ENCODE measurements at places on chromosomes 3 and 15.

DNA sequence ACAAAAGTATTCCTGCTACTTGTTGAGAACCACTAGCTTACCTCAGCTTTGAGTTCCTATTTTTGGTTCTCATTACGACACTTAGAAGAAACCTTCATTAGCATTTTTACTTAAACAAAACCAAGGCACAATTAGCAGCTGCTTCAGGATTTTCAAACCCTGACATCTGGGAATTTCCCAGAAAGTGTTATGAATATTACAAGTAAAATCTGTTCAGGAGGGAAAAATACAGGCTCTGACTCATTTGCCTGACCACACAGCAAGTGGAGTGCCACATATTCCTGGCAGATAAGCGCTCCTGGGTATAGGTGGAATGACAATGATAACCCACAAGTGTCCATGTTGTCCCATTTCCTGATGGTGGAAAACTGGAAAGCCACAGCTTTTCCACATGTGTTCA, 10.3 kb upstream of the RFTN1 start:
- no peaks in the 10 kb centered on the region for H3K27me3 ChIP-seq
- no peak overlapping the region for H3K27ac ChIP-seq
- peaks cover 11% of the 10 kb centered on the region for H3K4me1 ChIP-seq
- no peaks in the 10 kb centered on the region for H3K36me3 ChIP-seq

DNA sequence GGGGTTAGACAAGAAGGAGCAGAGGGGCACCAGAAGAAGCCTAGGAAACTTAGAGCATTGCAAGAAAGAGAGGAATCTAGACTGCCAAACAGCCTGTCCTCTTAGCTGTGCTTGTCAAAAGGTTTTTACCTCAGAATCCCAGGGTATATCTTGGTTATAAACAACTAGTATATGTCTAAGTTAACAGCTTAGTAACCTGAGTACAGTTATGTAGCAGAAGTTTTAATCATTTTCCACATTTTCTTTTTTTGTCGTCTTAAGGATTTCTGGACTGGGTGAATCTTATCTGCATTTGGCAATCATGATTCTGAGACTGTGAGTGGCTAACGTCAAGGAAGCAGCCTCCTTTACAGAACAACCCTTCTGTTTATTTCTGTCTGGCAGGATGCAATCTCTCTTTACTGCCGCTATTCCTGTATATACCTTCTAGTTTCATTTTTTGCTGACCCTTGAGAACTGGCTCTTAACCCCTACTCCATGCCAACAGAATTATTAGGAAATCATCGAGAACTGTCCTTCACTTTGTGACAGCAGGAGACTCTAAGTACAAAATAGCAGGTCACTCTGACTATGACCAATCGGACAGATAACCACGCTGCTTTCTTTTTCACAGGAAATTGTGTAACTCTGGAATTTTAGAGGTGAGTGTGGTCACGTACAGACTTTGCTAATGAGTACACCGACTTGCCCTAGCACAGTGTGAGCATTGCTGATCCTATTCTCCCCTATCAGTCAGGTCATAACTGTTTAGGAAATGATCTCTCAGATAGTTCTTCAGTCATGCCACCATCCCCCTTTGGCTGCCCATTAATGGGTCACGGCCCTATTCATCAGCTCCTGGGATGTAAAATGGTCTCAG, 3.3 kb upstream of the CP start:
- no peak for DNase-seq
- H3K27ac ChIP-seq, result peak overlapping the region; percentile 58
- H3K27me3 ChIP-seq, result no peaks in the 10 kb centered on the region
- peaks cover 3% of the 10 kb centered on the region for H3K4me1 ChIP-seq
- peak overlapping the region; percentile 27 for H3K4me3 ChIP-seq
- H3K36me3 ChIP-seq, result no peaks in the 10 kb centered on the region

DNA sequence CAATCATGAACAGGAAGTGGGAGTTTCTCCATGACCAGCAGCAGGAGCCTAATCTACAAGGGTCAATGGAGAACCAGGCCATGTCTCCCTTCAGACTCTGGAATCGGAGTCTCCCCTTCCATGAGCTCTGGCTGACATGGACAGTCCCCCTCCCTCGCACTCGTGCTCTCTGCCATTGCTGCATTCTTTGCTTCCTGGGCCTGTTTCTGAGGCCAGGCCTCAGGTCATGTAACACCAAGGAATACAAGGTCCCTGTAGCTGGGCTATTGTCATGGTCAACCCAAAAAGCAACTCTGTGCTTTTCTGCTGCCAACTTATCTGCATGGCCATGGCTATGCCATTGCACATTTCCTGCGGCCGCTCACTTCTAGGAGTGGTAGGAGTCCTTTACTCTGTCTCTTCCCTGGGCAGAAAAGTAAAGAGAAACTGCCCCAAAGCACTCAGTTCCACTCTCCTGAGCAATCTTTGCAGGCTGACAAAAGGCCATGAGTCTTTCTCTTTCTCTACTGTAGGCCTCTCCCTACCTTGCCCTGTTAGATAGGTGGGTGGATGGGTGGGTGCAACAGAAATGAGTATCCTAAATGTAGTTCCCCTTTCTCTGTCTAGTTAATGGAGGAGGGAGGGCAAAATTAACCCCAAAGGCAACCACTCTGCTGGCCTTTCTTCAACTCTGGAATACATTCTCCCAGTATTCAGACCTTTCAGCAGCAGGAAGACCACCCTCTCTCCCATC, 40.8 kb upstream of the PROK2 start:
- H3K36me3 ChIP-seq, result no peaks in the 10 kb centered on the region
- H3K4me3 ChIP-seq, result no peak overlapping the region
- no peak overlapping the region for H3K27ac ChIP-seq
- no peaks in the 10 kb centered on the region for H3K4me1 ChIP-seq

- no peak for DNase-seq
- no peaks in the 10 kb centered on the region for H3K4me1 ChIP-seq
- H3K4me3 ChIP-seq, result no peak overlapping the region
- H3K27ac ChIP-seq, result peak overlapping the region; percentile 16
Measured at GRCh38 chr3:114651555-114651954, 357.7 kb downstream of the TIGIT start.

DNA sequence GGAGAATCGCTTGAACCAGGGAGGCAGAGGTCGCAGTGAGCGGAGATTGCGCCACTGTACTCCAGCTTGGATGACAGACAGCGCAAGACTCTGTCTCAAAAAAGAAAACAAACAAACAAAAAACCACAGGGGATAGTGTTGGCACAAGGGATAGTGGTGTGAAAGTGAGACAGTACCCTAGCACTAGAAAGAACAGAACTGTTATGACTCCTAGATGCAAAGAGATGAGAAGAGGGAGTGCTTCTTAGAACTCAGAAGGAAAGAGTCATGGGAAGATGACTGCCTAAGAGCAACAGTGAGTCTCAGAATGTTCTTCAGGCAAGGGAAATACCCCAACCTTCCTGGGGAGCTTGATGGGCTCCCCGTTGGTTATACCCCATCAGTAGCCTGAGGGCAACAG, 17.8 kb upstream of the ZNF770 start:
- no peak for DNase-seq
- H3K36me3 ChIP-seq, result no peaks in the 10 kb centered on the region
- no peak overlapping the region for H3K4me3 ChIP-seq
- H3K27me3 ChIP-seq, result no peaks in the 10 kb centered on the region
- no peak overlapping the region for H3K27ac ChIP-seq
- H3K4me1 ChIP-seq, result no peaks in the 10 kb centered on the region

GRCh38 chr3:11724615-11725339, 81.1 kb upstream of the VGLL4 start:
- no peak overlapping the region for H3K27ac ChIP-seq
- no peaks in the 10 kb centered on the region for H3K27me3 ChIP-seq
- no peaks in the 10 kb centered on the region for H3K36me3 ChIP-seq
- H3K4me1 ChIP-seq, result peaks cover 8% of the 10 kb centered on the region
- DNase-seq, result no peak

- H3K27me3 ChIP-seq, result no peaks in the 10 kb centered on the region
- no peaks in the 10 kb centered on the region for H3K36me3 ChIP-seq
- H3K4me1 ChIP-seq, result no peaks in the 10 kb centered on the region
- no peak overlapping the region for H3K4me3 ChIP-seq
- no peak for DNase-seq
Measured at GRCh38 chr3:181969925-181970324, 258.2 kb downstream of the SOX2 start.

GRCh38 chr15:82003916-82004315, 41.9 kb downstream of the MEX3B start:
- no peaks in the 10 kb centered on the region for H3K4me1 ChIP-seq
- H3K27ac ChIP-seq, result no peak overlapping the region
- no peak for DNase-seq
- H3K36me3 ChIP-seq, result no peaks in the 10 kb centered on the region

DNA sequence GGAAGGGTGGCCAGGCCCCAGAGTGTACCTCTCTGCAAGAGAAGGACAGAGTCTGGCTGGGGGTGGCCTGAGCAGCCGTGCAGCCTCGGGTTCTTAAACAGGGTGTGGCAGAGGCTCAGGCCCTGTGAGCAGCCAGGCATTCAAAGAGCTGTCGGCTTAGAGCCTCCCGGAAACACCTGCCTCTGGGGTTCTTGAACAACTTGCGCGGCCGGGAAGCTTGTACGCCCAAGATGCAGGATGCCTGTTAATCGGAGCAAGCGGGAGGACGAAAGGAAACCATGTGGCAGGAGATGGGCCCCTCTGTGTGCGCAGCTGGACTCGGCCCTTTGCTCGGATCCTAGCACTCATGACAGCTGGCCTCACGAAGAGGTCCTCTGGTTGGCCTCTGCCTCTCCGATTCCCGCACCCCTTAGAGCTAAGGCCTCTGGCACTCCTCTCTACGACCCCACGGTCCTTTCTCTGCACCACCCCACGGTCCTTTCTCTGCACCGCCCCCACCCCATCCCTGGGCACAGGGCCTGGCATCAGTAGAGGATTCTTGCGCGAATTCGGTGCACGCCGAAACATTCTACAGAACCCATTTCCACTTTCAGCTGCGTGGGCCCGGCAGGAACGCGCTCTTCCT, 23.9 kb upstream of the TXNRD3 start:
- no peak overlapping the region for H3K4me3 ChIP-seq
- no peaks in the 10 kb centered on the region for H3K27me3 ChIP-seq
- no peaks in the 10 kb centered on the region for H3K36me3 ChIP-seq
- no peaks in the 10 kb centered on the region for H3K4me1 ChIP-seq
- H3K27ac ChIP-seq, result no peak overlapping the region

DNA sequence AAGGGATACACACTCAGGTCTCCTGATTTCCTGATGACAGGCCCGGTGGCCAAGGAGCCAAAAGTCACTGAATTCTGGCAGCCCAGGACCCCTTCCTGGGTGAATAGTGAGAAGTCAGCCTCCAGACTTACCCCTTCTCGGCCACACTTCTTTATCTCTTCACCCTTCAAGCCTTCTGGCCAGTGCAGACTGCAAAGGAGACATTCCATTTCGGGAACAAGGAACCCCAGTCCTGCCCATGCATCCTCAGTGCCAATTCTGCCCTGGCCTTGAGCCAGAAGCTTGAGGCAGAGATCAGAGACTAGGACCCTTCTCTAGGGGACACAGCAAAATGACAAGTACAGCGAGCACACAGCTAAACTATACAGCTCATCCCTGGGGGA, 28.8 kb downstream of the GRAMD2A start:
- no peak for DNase-seq
- H3K4me3 ChIP-seq, result no peak overlapping the region
- H3K27me3 ChIP-seq, result no peaks in the 10 kb centered on the region
- H3K36me3 ChIP-seq, result no peaks in the 10 kb centered on the region
- H3K27ac ChIP-seq, result no peak overlapping the region

DNA sequence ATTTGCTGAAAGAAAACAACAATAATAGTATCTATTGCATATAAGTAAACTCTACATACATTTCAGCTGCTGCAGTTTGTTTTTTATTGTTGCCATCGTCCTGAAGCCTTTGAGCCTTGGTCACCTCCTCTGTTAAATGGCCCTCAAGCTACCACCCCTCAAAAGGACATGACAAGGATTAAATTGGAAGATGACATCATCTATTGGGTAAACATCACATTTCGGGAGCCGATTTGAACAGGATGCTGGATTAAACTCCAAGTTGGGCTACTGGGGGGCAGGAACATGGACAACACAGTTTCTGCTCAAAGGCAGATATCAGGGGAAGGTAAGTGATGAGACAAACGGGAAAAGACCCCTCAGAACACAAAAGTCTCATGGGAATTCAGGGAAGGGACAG, 92.3 kb upstream of the ATP2B2 start:
- no peaks in the 10 kb centered on the region for H3K27me3 ChIP-seq
- H3K4me3 ChIP-seq, result no peak overlapping the region
- H3K4me1 ChIP-seq, result no peaks in the 10 kb centered on the region
- DNase-seq, result no peak

DNA sequence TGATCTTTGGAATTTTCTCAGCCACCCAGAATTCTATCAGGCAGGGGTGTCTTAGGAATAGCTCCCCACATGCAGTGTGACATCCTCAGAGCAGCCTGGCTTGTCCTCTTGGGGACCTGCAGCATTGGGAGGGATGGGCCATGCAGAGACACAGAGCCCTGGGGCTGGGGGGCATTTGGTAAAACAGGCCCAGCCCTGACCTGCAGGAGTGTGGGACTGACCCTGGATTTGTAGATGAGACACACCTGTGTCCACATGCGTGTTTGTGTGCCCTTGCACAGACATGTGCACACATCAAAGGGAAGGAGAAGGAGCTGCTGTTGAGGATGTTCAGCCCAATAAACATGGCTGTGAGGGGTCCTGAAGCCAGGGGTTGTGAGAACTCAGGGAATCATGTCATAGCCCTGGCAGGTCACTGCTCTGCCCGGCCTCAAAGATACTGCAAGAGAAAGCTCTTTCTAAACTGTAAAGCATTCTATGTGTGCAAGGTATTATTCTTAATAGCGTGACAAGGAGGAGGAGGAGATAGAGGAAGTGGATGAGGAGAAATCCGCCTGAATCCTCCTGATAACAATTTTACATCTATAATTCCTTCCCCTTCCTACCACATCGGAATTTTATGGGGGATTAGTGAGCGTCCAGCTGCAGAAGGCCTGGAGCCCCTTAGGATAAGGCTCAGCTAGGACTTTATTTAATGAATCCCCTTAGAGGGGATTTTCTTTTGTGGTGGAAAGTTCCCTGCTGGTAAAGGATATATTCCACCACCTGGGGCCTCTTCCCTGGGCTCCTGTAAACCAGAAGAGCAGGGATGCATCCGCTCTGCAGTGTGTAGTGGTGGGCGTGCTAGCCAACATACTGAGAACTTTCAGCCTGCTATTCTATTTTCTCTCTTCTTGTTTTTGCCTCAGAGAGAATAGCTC, 245.5 kb downstream of the EPHB1 start:
- DNase-seq, result no peak
- no peaks in the 10 kb centered on the region for H3K36me3 ChIP-seq
- no peaks in the 10 kb centered on the region for H3K27me3 ChIP-seq
- no peaks in the 10 kb centered on the region for H3K4me1 ChIP-seq
- no peak overlapping the region for H3K27ac ChIP-seq

- no peak overlapping the region for H3K27ac ChIP-seq
- H3K36me3 ChIP-seq, result no peaks in the 10 kb centered on the region
- no peak overlapping the region for H3K4me3 ChIP-seq
- DNase-seq, result no peak
Measured at GRCh38 chr3:179015551-179016020, 56.0 kb downstream of the ZMAT3 start.

GRCh38 chr3:136336329-136337100, 86.4 kb downstream of the PCCB start:
- no peak overlapping the region for H3K4me3 ChIP-seq
- no peak overlapping the region for H3K27ac ChIP-seq
- H3K27me3 ChIP-seq, result no peaks in the 10 kb centered on the region
- H3K4me1 ChIP-seq, result no peaks in the 10 kb centered on the region

GRCh38 chr3:13025778-13026518, 47.3 kb downstream of the IQSEC1 start:
- peaks cover 24% of the 10 kb centered on the region for H3K4me1 ChIP-seq
- no peak overlapping the region for H3K27ac ChIP-seq
- no peak overlapping the region for H3K4me3 ChIP-seq
- DNase-seq, result no peak

Data from esophagus squamous epithelium (tissue), 5 donors.